ENCODE measurements at places on chromosomes 2 and 18.

DNA sequence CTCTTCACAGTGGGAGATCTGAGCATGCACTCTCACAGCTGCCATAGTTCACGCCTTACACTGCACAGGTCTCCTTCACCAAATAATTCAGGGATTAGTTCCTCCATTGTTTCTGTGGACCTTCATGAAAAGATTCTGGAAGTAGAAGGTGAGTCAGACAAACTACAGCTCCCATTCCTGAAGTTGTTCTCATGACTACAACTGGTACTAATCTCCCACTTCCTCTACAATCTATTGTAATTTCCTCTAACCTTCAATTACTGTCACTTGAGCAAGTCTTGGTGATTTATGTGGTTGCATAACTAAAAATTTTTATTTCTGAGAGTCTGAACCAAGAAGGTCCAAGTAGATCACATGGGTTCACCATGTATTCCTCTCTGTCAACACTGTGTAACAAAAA, 128.7 kb downstream of the XIRP2 start:
- DNase-seq = no peak

DNA sequence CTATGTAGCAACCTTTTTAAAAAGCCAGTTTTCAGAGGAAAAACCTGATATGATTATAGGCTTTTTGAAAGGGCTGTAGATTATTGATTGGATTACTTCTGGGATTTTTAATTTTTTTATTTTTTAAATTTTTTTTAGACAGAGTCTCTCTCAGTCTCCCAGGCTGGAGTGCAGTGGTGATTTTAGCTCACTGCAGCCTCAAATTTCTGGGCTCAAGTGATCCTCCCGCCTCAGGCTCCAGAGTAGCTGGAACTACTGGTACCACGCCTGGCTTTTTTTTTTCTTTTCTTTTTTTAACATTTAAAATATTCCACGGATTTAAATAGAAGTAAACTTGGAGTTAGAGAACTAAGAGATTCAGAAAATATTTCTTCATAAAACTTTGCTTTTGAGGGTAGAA, 1.2 kb downstream of the MRPL19 start:
- DNase-seq = no peak

GRCh38 chr2:24642351-24642750, 150.8 kb downstream of the PTRHD1 start:
- no peak for DNase-seq

DNA sequence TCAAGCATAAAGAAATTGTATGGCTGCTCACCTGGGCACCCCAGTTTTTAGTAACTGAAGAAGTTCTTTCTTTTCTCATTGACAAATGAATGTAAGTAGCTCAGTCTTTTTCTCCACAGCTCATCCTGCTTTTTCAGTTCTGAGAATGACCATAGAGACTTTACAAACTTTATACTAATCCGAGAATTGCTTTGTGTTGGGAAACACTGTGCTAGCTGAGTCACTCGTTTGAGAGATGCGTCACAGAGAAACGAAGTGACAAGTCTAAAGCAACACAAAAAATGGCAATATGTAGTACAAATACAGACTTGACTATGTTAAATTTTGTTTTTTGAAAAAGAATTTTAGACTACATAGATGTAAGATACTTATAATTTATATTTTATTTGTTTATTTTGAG, 9.0 kb downstream of the LRRTM4 start:
- no peak for DNase-seq

GRCh38 chr2:24418166-24418841, 58.0 kb upstream of the ITSN2 start:
- no peak for DNase-seq

DNA sequence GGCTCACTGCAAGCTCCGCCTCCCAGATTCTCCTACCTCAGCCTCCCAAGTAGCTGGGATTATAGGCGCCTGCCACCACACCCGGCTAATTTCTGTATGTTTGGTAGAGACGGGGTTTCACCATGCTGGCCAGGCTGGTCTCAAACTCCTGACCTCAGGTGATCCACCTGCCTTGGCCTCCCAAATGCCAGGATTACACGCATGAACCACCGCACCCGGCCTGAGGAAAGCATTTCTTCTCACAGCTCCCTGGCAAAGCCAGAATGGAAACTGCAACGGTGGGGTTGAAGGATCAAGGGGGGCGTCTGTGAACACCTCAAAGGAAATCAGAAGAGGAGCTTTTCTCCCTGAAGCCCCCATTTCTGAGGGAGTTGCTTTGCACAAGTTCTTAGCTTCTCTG, 11.2 kb upstream of the TEX51 start:
- DNase-seq = no peak

GRCh38 chr2:47223980-47224379, 68.9 kb upstream of the STPG4 start:
- DNase-seq = no peak

GRCh38 chr18:77067291-77068061, 65.1 kb downstream of the MBP start:
- DNase-seq = peak; percentile 8

DNA sequence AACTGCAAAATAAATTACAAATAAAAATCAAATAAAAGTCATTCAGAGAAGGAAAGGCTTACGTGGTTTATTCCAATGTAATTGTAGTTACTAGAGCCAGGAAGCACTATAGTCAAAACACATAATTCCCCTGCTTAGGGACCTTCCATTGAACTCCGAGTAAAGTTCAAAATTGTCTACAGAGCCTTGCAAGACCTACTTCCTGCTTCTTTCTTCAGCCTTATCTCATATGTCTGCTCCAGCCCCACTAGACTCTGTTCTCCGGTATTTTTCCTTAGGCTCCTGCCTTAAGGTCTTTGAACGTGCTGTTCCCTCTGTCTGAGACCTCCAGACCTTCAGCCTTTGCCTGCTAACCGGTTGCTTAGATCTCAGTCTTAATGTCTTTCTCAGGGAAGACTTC, 104.3 kb downstream of the ARL6IP6 start:
- no peak for DNase-seq

- DNase-seq = no peak
These were observed 127.4 kb upstream of the ZSWIM2 start for GRCh38 chr2:186976329-186976728.

DNA sequence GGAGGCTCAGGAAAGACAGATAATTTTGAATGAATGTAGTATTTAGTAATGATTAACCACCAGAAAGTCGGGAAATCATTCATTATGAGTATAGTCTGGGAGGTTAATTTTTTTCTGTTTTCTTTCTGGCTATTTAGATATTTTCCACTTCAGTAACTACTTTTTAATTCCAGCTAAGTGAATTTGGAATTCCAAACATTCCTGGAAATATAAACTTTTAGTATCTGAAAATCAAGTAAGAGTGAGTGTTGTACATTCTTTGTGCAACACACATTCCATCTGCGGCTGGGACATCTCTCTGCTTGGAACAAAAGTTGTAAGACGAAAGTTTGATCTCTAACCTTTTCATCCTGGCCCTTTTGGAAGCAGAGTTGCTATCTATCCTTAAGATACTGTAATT, 275.7 kb upstream of the SPRED2 start:
- DNase-seq = no peak

DNA sequence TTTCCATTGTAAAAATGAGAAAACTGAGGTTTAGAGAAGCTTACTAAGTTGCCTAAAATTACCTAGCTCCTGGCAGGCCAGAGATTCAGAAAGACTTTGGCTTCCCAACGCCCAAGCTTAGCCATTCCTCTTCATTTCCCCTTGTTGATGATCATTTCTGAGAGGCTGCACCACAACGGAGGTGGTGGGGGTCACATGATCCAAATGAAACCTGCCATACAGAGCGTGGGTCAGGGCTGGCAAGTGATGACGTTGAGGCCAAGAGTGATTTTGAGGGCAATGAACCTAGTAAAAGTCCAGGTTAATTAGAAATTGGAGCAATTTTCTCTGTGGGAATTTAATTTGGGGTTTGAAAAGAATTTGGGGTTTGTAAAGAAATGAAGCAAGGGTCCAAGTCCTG, 109.9 kb downstream of the TMEM182 start:
- no peak for DNase-seq

DNA sequence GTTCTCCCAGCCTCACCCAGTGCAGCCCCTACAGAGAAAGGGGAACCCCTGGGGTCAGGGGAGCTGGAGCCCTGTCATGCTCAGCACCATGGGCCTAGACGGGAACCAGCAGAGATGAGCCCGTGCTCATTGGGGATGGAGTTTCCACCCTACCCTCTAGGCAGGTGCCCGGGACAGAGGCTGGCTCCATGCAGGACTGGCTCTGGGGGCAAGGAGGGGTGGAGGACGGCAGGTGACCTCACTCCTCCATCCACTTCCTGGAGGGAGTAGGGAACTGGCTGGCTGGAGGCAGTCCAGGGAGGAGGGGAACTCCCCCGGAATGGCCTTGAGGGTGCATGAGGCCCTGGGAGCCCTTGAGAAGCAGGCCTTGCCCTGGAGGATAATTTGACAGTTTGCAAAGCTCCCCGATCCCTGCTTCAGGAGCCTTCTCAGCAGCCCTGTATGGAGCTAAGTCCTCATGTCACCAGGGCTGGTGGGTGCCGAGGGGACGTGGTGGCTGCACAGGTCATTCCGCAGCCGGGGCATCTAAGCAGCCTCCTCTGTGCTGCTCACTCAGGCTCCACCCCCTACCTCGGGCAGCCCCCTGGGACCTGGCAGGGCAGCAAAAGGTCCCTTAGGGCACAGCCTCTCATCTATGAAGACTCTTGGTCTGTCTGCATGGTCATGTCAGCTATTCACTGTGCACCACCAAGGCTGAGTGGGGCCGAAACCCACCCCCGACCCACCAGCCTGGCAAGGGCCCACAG, 2.1 kb downstream of the NEURL3 start:
- DNase-seq = no peak

GRCh38 chr18:60070631-60071030, 170.8 kb downstream of the PMAIP1 start:
- DNase-seq = no peak

- DNase-seq = no peak
These were observed 27.5 kb upstream of the FAHD2A start for GRCh38 chr2:95374921-95375471.

GRCh38 chr2:205060269-205060668, 515.0 kb downstream of the PARD3B start:
- no peak for DNase-seq

GRCh38 chr2:188898261-188898660, 75.9 kb upstream of the COL3A1 start:
- DNase-seq = no peak

GRCh38 chr2:54570925-54571694, 115.0 kb downstream of the SPTBN1 start:
- peak; percentile 80 for DNase-seq

DNA sequence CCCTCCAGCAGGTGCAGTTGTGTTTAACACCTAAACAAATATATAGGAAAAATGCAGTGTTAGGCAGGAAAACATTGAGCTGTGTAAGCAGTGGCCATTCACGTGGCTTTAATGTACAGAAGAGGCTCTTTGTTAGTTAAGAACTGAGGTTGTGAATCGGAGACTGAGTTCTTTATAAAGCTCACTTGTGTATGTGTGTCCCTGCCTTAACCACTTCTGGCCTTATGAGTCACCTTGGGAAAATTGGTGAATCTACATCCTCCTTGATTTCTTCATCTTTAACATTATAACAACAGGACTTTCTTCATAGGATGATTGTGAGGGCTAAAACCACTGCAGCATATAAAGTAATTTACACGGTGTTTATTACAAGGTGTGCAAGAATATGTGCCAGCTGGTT, 188.4 kb upstream of the TPO start:
- no peak for DNase-seq

- no peak for DNase-seq
These were observed 961.3 kb downstream of the SOCS6 start for GRCh38 chr18:71250191-71250590.

- no peak for DNase-seq
These were observed 222.4 kb upstream of the APCDD1 start for GRCh38 chr18:10232062-10232461.

DNA sequence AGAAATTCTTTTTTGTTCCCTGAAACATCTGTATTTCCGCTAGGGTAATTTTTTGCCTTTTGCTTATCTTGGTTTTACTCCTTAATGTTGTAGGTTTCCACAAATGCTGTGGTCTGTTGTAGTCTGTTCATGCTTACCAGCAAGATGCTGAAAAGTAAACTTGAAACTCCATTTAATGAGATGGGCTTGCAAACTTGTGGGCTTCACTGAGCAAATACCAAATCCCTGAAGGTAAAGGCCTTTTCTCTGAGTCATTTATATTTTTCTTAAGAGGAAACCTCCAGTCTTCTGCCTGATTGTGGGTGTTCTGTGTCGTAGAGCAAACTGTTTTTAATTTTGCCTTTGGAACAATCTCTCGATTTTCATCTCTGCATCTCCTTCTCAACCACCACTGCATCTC, 9.3 kb downstream of the SP140 start:
- DNase-seq = no peak

GRCh38 chr2:197674591-197674990, 796 bp downstream of the RFTN2 start:
- DNase-seq = no peak

DNA sequence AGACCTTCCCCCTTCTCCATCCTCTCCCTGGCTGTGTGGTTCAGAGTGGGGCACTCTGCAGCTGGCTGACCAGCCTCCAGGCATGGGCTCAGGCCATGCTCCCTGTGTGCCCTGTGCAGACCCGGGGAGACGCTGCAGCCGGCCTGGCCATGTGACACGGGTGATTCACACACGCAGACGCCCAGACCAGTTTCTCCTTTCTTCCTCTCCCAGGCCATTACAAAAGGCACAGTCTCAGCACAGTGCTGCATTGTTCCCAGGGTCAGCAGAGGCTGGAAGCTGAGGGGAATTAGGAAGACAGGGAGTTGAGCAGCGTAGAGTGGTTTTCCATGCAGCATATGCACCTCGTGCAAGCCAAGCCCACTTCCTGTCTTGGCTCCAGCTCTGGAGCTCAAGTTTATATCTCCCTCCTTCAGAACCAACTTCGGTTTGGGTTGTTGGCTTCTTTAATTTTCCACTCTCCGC, 288.5 kb downstream of the TNS1 start:
- DNase-seq = no peak

DNA sequence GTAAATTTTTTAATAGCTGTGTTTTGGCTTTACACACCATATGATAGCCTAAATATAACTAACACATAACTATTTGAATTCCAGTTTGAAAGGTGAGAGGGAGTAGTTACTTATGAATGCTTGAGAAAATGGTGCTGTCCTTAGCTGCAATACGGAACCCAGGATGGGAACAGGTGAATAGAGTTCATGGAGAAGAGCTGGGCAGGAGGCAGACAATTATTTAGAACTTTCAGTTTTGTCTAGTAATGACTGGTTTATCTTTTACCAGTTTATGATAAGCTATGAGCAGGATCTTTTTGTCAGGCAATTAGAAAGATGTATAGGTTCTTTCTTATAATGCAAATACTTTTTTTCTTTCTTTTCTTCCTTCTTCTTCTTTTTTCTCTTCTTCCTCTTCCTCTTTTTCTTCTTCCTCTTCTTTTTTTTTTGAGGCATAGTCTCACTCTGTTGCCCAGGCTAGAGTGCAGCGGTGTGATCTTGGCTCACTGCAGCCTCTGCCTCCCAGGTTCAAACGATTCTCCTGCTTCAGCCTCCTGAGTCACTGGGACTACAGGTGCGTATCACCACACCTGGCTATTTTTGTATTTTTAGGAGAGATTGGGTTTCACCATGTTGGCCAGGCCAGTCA, 25.9 kb downstream of the UBR3 start:
- DNase-seq = no peak

- no peak for DNase-seq
These were observed 91.9 kb downstream of the PPP1R1C start for GRCh38 chr2:182077448-182078142.

Measured in SIG-M5 (cell line).